Common myeloid progenitor, CD34-positive (primary cell): ENCODE measurements at places on chromosomes 2 and 18.

DNA sequence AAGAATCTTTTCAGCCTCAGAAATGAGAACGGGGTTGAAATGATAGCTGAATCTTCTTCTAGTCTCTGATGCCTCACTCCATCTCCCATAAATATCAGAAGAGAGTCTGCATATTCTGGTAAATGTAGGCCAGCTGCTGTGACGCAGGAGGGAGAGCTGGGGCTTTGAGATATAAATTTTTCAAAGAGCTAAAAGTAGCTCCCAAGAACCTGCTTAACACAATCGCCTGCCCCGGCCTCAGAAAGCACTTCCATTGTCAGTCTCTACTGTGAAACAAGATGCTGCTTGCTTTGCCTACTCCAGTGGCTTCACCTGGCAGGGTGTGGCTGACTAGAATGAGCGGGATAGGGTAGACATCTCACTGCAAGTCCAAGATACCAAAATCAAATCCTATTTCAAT, 105.0 kb upstream of the CCDC150 start:
- DNase-seq: no peak

DNA sequence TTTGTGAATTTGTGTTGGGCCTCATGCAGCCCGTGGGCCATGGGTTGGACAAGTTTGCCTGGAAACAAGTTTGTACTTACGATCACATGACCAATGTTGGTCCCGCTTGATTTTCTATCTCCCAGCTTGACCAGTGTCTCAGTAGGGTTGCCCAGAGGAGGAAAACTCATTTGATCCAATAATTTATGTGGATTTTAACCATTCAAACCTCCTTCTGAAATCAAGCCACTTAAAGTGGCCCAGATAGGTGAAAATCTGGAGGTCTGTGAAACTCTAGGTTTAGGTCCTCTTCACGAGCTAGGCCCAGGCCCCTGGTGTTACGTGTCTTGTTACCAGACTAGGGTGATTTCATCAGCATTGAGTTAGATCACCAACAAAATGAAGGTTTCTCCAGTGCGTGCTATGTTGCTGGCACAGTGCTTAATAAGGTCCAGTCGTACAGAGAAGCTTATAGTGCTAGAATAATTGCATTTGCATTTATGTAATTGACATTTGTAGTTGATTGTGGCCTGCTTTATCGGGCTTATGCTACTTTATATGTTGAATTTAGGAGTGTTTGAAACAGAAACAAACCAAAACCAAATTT, 4.4 kb downstream of the ACTR2 start:
- DNase-seq: peak; percentile 33

DNA sequence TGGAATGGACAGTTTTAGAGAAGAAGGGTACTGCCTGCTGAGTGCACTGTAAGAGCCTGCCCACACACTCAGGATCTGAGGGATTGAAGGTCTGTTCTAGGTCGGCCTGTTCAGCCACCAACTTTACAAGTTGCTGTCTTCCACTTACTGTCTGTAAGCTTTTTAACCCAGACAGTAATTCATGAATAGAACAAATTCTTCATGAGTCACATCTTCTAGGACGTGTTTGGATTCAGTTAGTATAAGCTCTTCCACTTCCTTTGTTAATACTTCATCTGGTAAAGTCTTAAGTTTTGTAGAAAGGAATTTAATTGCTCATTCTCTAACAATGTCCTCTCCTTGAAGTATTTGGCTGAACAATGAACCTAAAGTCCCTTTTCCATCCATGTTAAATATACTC, 74.6 kb downstream of the PDE11A start:
- no peak for DNase-seq

DNA sequence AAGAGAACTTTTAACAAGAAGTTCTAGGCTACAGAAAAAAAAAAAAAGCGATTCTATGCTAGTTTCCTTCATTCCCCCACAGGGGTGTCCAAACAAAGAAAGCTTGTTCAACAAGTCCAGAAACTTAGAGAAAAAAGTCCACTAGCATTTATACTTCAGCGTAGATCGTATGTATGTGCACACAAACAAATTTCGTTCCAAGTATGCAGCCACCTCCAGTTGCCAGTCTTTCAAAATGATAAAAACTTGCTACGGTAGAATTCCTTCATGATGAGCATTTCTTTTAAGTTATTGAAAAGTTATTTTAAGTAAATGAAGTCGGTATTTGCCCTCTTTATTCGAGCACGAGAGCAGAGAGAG, 3.7 kb upstream of the OTX1 start:
- no peak for DNase-seq

- no peak for DNase-seq
These were observed 201.0 kb downstream of the GBX2 start for GRCh38 chr2:235966932-235967757.

GRCh38 chr2:222683805-222684204, 12.3 kb downstream of the MOGAT1 start:
- no peak for DNase-seq

DNA sequence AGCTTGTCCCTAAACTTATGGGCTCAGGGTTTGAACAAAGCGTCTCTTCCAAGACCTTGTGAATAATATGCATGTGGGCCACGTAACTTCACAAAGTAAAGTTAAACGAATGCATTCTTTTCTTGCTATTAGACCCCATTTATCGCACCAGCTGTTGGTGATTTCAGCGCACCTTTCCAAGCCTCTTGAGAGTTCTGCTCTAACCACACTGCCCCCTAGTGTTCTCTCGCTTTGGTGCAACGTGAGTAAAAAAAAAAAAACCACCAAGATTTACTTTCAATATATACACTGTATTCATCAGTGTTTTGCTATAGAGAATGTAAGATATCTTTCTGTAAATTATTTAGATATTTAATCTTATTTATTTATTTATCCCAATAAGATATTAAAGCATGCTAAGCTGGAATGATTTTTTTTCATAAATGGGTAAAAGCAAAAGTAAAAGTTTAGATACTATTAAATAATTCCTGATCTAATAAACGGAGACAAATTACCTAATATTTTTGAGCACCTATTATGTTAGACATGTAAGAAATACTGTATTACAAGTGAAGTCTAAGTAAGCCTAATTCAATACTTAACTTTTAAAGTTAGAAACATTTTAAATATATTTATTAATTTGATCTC, 459.5 kb downstream of the DLGAP1 start:
- DNase-seq: peak; percentile 90

DNA sequence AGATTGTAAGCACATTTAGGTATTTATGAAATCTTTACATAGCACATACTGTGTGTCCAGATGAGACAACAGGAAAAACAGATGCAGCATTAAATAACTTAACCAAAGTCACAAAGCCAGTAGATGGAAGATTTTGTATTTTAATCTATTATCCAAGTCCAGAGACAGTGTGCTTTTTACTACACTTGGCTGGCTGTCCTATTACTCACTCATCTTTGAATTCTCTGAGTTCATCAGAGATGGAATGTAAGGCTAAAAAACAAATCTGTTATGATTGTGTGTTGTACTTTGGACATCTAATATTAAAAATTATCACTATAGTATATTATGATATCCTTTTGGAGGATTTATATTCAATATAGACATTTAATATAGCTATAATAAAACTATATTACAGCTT, 1189.4 kb downstream of the DSC3 start:
- no peak for DNase-seq
